ENCODE measurements at places on chromosomes 6 and 20.

GRCh38 chr6:133016631-133017030 is 202.3 kb downstream of the RPS12 start:
- DNase-seq = no peak

GRCh38 chr6:71033890-71034289 is 77.0 kb upstream of the B3GAT2 start:
- DNase-seq = no peak

DNA sequence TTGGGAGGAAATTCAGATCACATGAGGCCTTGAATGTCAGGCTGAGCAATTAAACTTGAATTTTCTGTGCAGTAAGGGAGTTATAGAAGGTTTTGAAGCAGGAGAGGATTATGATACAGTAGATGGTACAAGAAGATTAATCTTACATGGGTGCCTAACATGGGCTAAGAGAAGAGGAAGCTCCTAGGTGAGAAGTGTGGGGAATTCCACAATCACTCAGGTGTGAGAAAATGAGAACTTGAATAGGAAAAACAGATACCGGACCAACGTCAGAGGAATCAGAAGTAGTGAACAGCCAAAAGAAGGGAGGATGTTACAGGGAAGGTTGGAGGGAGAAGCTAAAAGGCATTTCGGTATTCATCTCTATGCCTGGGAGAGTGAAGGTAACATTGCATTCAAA is 250.7 kb upstream of the SLC35B3 start:
- no peak for DNase-seq

DNA sequence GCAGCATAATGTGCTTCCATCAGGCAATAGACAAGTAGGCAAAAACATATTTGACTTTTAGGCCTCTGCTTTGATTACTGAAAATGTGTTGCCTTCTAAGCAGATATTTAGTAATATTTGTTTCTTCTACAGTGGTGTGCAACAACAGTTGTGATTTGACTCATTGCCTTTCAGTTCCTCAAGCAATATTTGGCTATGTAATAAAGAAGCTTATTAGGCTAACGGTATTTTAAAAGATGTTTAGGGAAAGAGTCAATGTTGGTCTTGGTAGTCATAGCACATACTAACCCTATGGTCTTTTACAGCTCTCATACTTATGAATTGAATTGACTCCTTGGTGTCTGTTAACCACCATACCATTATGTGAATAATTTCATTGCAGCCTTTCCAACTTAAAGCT is 124.1 kb downstream of the GRIK2 start:
- DNase-seq = no peak

GRCh38 chr6:157579467-157580031 is 198.6 kb downstream of the ZDHHC14 start:
- DNase-seq = no peak
